Small intestine (tissue), 16 donors: ENCODE measurements at places on chromosomes 6 and 20.

DNA sequence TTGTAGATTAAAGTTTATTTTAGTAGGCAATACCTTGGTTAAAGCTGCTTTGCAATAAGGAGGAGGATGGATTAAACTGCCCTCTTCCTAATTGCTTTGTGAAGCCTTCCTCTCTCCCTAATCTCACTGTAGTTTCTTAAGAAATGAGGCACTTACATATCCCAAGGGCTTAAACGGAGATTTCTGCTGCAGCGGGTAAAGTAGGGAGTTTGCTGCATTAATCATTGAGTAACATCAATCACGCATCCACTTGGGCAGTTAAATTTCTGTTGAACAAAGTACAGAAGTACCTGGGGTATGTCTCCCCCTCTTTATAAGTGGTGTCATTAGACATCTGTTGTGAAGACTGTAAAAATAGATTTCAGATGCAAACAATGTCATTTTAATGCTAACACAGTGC is 29.5 kb upstream of the ARID1B start:
- DNase-seq: no peak

DNA sequence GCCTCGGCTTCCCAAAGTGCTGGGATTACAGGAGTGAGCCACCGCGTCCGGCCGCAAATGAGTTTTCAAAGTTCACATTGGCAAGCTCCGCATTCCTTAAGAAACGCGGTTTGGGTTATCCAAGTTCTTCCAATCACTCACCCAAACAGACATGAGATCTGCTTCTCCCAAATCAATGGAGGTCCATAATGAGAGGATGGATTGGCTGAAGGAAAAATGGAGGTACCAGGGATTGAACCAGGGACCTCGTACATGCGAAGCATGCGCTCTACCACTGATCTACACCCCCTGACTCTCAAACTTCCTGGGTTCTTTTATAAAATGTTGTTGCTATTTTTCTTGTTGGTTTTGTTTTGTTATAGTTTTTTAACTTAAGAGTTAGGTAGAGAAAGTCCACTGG is 170.0 kb downstream of the GPX5 start:
- no peak for DNase-seq

DNA sequence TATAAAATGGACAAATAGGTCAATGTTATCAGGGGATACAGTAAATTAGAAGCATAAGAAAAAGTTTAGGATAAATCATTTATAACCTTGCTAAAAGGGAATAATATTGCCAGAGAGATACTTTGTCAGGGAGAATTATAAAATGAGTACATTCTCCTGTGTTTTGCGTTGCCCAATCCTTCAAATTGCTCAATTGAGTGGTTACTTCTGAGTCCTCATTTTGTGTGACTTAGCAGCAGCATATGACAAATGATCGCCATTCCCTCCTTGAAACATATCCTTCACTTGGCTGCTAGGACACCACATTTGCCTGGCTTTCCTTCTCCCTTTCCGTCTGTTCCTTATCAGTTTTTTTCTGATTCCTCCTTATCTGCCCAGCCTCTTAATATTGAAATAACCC is 106.7 kb upstream of the FLRT3 start:
- DNase-seq: no peak

DNA sequence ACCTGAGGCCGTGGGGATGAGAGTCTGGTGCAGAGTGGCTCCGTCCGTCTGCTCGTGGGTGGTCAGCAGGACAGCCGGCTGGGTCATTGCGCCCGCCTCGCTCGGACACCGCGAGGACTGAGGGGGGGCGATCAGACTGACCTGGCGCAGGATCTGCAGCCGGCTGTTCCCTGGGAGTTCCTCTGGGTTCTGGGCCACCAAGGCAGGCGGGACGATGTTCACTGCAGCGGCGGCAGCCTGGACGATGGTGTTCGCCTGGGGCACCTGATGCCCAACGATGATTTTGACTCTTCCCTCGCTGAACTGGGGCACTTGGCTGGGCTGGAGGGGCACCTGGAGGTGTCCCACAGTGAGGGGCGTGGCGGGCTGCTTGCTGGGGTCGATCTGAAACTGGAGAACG is 39.2 kb downstream of the ZFP64 start:
- no peak for DNase-seq

DNA sequence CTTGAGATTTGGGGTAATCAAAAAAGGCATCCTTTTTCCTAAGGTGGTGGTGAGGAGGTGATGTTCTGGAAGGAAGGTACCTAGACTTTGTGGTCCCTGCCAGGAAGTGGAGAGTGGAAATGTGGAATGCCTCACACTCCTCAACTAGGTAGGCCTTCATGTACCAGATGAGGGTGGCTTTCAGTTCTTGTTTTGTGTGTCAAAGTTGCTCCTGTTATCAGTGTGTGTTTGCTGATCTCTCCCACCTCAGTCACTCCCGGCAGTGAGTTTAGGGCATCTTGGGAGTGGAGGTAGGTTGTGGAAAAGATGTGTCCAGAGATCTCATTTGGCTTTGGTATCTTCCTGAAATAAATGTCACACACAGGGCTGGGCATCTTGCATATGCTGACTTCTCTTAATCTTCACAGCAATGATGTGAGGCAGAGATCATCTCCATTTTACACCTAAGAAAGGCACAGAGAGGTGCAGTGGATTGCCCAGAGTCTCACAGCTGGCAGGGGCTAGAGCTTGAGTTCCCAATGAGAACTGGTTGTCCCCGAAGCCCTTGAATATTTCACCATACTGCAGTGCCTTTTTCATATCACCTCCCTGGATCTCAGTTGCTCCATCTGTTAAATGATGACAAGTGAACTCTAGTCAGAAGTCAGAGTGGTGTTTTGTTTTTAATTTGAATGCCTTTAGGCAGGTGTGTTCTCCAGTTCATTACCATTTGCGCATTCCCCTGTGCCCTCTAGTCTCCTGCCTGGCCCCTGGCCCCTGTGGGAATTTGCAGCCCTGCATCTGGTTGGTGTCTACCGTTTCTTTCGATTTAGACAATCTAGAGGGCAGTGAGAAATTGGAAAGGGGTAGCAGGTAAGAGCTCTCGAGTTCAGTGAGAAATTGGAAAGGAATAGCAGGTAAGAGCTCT is 2.9 kb downstream of the PKIG start:
- no peak for DNase-seq

DNA sequence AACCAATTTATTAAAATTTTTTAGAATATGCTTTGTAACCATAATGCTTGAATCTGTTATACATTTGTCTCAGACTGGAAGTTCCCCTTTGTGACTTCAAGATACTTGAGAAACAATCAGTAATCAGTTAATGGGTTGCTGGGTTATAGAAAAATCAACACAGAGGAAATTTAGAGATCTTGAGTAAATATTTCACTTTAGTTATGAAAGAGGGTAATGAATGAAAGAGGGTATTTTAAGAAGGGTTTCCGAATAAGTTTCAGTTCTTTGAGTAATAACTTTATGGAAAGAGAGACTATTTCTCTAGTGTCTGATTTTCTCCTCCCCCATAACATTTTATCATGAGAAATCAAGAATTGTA is 21.4 kb downstream of the ZFAND3 start:
- DNase-seq: no peak
